Left hindlimb (tissue), 1 donor: ENCODE measurements at places on chromosomes 4 and X.

GRCh38 chrX:109845996-109846395, 112.9 kb upstream of the ACSL4 start:
- no peak for DNase-seq

DNA sequence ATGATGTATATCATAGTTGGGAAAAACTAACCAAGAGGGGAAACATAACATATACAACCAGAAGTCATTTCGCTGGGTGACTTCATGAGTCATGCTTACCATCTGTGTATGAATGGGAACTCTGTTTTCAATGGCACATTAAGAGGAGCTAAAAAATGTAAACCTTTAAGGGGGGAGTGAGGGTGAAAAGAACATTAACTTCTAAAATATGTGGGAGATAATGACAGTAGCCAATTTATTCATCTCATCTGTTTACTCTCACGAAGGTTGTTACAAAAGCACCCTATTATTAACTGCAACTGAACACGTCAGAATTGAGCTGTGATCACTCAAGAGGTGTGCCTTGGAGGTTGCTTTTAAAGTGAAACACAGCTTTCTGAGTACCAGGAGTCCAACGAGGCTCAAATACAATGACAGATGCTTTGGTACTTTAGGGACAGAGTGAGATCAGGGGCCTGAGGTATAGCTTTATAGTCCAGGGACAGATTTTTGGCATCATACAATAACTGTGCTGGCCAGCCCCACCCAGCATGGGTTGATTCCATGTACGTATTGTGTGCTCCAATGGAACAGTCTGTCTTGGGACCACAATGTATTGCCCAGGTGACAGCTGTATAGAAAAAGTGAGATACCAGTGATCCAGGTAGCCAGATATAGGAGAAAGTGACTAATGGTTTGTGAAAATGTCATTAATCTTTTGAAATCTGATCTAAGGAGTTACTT, 107.3 kb downstream of the AMMECR1 start:
- DNase-seq: no peak

- no peak for DNase-seq
Measured at GRCh38 chrX:9917861-9918260, 49.3 kb upstream of the CLDN34 start.

- DNase-seq: no peak
Measured at GRCh38 chr4:143127621-143128020, 57.1 kb upstream of the USP38 start.

DNA sequence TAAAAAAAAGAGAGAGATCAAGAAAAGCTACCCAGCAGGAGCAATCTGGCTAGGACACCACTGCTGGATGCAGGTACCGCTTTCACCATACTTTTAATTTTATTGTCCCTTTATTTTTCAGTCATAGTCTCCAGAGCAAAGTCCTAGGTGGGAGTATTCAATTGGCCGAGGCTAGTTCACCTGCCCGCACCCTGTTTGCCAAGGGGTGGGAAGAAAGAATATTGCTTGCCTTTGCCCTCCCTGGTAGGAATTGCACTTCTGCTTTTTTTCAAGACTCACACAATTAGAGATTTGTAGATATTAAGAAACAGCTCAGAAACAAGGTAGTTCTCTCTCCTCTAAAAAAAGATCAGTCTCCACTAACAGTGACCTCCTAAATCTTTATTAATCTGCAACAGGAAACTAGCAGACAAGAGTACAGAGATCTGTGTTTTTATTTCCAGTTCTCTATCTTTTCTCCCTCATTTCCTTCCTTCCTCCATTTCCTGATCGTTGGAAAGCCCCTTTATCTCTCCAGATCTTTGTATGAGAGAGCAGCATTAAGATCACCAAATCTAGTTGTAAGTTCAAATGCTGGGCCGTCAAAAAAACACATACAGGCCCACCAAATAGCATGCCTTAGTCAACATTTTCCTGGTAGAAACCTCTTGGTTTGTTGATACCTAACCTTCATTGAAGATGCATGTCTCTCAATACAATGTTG, 9.4 kb upstream of the RPGR start:
- no peak for DNase-seq

DNA sequence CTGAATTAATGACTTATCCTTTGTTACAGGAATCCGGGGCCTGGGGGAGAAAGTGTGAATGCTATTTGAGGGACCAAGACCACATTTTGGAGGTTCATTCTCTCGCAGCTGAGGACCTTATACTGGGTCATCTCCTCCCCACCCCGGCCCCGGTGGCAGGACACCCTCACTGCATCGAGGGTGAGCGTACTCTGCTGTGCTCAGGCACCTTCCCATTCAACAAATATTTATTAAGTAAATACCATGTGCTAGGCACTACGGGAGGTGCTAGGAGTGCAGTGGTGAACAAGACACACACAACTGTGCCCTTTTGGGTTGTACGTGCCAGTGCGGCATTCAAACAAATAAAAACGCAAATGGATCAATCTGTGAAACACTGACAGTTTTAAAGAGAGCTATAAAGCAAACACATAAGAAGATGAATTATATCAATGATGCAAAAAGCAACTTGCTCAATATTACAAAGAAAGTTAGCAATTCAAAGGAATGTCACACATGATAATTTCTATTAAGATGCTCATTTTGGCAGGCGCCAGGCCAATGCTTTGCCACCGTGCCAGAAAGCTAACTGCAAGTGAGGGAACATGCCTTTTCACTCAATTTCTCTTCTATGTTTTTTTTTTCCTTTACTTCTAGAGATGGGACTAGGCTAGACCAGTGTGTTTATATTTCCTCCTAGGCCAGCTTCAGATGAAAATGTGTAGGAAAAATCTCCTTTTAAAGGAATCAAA, 24.6 kb downstream of the ADGRG2 start:
- no peak for DNase-seq

- DNase-seq: peak; percentile 36
Measured at GRCh38 chrX:38804682-38805431, 3.6 kb downstream of the MID1IP1 start.

DNA sequence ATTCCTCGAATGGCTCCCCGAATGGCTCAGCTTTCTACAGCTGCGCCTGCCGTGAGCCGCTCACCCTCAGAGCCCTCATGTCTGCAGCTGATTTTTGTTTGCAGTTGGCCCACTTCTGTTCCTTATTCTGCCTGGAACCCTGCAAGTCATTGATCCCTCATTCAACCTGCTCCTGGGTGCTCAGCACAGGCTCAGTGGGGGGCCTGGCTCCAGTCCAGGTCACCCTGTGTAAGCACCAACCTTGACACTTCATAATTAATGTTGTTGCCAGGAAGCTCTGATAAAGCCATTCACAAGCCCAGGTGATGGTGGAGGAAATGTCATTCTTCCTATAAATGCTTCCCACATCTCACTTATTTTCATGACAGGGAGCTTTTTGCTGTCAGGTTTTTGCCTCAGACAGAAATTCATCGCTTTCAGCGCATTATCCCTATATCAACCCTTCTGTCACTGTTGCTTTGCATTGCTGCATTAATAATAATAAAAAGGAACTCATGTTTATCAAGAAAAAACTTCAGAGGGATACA, 85.7 kb downstream of the F11 start:
- DNase-seq: no peak

- no peak for DNase-seq
Measured at GRCh38 chr4:37687194-37687562, 1.0 kb upstream of the RELL1 start.

GRCh38 chr4:28444886-28445496, 1584.3 kb downstream of the STIM2 start:
- DNase-seq: no peak

GRCh38 chr4:42658261-42658660, 1.4 kb upstream of the ATP8A1 start:
- DNase-seq: no peak

- no peak for DNase-seq
Measured at GRCh38 chrX:48741834-48742233, 19.7 kb upstream of the GLOD5 start.

GRCh38 chr4:74539044-74539790, 94.3 kb downstream of the AREG start:
- DNase-seq: no peak

DNA sequence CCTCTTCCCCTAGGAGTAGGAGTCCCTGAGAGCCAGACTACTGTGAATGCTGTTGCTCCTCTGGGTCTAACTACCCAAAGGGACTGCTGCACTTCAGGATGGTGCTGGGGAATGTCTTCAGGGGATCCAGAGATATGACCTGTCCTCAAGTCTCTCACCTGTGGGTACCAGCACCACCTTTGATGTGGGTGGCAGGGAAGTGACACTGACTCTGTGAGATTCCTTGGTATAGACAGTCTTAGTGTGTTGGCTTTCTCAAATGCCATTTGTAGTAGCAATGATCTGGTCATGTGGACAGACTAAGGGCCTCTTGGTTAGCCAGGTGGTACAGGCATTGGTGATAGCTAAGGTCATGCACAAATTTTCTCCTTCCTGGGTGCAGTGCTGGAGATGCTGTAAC, 108.9 kb upstream of the ADAMTS3 start:
- DNase-seq: no peak

DNA sequence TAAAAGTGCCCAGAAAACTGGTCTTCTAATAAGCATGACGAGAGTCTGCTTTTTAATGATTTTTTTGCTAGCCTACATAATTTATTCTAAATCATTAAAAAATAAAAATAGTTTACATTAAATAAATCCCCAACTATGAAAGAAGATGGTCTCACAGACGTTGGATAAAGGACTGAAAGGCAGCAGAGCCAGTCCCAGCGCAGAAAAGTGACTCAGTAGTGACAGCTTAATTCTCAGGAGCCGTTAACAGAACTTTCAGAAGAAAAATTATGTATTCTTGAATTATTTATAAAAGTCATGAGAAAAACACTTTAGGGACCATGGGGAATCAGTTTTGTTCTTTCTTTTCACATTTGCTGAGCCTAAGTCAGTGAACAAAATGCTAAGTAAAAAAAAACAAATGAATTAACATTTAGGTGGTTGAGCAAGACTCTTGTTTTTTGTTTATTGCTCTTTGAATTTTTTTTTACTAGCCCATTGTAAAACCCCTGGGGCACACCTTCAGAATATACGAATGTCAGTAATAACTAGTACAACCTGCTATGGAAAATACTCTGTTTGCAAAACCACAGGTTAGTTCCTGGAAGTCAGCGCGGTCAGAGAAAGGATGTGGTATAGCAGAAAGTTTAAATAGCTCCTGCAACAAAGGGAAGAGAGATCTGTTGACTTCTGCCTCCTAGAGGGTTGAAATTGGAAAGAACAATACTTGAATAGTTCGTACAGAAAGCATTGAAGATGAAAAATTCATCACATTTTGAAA, 50.4 kb upstream of the CCDC160 start:
- DNase-seq: no peak

GRCh38 chr4:117481742-117482141, 396.4 kb upstream of the TRAM1L1 start:
- DNase-seq: no peak

GRCh38 chr4:155802190-155802959, 43.6 kb downstream of the GUCY1B1 start:
- DNase-seq: no peak

DNA sequence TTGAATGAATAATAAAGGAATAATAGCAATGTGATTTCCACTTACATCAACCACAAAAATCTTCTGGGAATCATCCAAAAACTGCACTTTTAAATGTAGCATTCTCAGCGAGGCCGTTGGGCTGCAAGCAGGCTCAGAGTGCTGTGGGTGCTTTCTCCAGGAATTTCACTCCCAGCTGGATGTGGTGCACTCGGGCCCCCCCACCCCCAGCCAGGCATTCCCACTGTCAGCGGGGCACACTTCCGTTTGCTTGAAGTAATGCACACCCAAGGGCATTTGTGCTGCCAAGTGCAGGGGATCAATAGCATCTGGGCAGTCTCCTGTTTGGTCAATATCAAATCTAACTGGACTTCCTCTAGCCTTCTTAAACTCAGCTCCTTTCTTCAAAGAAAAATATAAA, at the start of gene FRMD7:
Gene FRMD7, minus strand, starts transcription at position 278 of the 400 bp plus-strand sequence. Its CDS starts 176 bp downstream, at position 102.
- DNase-seq: no peak

DNA sequence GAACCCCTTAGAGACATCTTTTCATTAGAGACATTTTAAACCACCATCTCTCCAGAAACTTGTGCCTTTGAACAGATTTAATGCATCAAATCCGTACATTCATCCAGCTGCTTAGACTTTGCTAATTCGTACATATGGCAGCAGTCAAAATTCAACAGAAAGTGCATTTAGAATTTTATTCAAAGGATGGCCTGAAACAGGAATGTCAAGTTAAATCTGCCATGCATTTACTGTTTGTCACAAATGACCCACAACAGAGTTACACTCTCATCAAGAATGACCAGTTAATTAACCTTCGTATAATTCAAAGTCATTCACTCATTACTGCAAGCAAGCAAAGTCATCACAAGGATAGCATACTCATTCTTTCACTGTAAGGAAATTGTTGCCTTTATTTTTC, 284.3 kb downstream of the SLC7A11 start:
- DNase-seq: no peak

- no peak for DNase-seq
Measured at GRCh38 chrX:1449823-1450149, 2.9 kb downstream of the ASMTL start.

- peak; percentile 45 for DNase-seq
Measured at GRCh38 chr4:38489011-38489861, 174.8 kb upstream of the KLF3 start.

GRCh38 chr4:6262847-6263487, 6.7 kb upstream of the WFS1 start:
- DNase-seq: no peak

DNA sequence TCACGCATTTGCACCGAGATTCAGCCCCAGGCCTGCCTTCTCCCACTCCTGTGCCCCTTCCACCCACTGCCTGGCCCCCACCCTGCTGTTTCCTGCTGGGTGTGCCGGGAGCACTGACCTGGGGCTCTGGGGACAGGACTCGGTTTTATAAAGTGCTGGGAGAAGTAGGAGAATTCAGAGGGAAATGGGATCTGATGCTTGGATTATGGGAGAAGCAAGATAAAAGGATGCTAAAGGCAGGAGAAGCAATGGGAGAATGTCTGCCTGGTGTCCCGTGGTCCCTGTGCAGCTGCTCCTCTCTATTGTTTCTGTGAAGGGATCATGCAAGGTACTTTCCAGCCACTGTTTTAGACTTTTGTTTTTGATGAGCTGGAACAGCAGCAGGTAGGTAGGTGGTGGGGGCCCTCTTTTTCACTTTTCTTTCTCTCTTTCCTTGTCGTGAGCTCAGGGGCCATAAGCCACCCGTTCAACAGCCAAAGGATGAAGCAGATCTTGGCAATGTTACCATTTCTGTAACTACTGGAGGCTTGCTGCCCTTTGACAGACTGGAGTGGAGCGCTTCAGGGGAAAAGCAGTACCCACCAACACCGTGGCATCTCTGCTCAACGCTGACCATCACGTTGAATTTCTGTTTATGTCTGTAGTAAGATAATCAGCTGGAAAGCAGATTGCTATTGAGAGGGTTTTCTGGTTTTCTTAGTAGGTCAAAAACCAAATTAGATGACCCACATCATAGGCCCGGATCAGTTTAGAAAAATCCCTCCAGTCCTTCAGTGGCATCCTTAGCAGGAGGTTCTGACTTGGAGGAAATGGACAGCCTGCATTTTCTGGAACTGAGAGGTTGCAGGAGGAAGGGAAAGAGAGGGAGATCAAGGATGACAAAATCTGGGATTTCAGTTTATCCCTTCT, 63.8 kb upstream of the ENPP6 start:
- DNase-seq: no peak
